ENCODE measurements at places on chromosomes 16 and 17. TPM values are rescaled to one million over a fixed set of nuclear protein-coding genes. Genes with fewer than 3 reads are reported as not detected.
A peak's percentile ranks its signal among the peaks of the same experiment; 100 is the strongest.

GRCh38 chr16:82995924-82996441 is 369.2 kb downstream of the CDH13 start:
- no peak overlapping the region for H3K27ac ChIP-seq
- no peaks in the 10 kb centered on the region for H3K27me3 ChIP-seq
- no peak for DNase-seq
- no peaks in the 10 kb centered on the region for H3K36me3 ChIP-seq

DNA sequence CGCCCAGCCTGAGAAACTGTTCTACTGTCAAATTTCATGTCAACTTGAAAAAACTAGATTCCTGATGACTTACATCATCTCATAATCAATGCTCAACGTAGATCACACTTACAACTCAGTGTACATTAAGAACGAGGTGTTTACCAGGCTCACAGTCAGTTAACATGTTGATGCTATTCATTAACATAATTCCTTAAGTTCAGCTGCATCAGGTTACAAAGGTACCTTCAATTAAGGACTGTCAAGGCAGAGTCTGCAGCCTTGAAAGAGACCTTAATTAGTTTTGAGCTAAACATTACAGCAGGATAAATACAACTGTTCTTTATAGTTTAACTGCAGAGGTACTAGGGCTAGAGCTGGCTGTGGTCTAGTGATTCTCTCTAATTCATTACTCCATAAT is 1.9 kb downstream of the GNA13 start:
- H3K4me3 ChIP-seq, result peak overlapping the region; percentile 85
- H3K36me3 ChIP-seq, result peaks cover 45% of the 10 kb centered on the region
- no peak for DNase-seq

DNA sequence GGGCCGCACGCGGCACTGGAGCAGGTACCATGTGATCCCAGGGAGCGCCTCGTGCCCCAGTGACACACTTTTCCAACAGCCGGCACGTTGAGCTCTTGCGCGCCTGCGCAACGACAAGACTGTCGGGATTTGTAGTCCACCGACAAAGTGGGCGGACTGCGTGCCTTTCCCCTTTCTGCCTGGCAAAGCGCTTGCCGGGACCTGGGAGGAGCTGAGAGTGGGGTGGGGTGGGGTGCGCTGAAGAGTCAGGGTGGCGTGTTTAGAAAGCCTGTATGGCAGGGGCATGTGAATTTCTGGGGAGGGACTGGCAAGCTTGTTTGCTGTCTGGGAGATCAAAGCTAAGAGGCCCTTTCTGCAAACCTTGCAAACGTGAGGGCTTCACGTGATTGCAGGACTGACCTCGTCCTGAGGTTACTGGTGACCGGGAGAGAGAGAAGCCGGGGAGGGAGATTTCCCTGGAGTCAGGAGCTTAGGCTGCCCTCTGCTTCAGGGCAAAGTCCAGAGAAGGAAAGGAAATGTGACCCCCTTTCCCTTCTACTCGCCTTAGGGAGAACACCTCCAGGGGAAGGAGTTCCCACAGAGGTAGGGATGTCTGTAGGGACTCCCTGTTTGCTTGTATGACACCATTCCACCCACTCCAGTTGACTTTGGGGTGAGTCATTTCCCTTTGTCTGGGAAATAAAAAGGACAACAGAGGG is 429 bp upstream of the NR1D1 start:
- peaks cover 90% of the 10 kb centered on the region for H3K4me1 ChIP-seq
- DNase-seq, result peak; percentile 100
- H3K27ac ChIP-seq, result peak overlapping the region; percentile 85
- H3K4me3 ChIP-seq, result peak overlapping the region; percentile 80

DNA sequence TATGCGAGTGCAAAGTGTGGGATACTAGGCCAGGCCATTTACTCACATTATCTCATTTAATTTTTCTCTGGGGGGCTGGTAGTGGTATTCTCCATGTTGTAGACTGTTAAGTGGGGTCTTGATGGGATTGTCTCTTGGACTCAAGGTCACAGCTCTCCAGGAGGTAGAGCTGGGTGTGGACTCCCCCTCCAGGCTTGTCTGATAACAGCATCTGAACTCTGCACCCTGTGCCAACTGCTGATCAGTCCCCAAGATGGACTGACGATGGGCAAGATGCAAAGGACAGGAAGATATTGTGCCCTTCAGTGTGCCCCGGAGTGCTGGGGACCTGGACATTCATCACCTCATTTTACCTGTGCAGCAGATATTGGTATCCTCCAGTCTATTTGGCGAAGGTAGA is 147.8 kb downstream of the MSI2 start:
- no peak overlapping the region for H3K27ac ChIP-seq
- peaks cover 35% of the 10 kb centered on the region for H3K4me1 ChIP-seq
- no peak for DNase-seq
- no peaks in the 10 kb centered on the region for H3K36me3 ChIP-seq
- H3K27me3 ChIP-seq, result no peaks in the 10 kb centered on the region

DNA sequence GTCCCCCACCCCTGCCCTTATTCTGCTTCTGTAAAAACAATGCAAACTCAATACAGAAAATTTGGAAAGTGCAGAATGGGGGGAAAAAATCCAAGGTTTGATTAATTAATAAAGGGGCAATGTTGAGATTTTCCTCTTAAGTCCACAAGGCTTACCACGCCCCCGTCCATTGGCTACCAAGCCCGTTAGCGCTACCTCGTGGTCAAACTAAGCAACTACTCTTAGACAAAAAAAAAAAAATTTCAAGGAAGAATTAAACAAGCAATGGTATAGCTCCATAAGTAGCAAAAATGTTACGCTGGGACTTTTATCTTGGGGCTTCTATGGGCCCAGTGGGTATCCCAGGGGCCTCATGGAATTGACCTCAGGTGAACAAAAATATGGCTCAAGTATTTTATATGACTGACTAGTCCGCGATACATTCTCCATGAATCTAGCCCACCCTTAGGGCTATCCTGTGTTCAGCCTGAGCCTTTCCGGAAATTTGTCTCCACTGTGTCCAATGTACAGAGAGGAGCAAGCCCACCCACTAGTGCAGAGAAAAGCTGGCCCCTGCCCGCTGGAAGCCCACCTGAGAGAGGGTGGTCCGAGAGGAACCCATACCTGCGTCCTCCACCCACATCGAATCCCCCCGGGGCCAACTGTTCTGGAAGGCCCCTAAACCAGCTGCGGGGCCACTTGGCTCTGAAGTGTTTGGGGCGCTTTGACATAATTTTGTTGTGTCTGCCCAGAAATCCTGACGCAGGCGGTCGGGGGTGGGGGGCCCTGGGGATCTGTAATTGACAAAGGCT is 19.1 kb upstream of the TEX2 start:
- no peak overlapping the region for H3K27ac ChIP-seq
- H3K27me3 ChIP-seq, result no peaks in the 10 kb centered on the region
- H3K4me1 ChIP-seq, result no peaks in the 10 kb centered on the region
- H3K36me3 ChIP-seq, result no peaks in the 10 kb centered on the region
- peak; percentile 51 for DNase-seq

DNA sequence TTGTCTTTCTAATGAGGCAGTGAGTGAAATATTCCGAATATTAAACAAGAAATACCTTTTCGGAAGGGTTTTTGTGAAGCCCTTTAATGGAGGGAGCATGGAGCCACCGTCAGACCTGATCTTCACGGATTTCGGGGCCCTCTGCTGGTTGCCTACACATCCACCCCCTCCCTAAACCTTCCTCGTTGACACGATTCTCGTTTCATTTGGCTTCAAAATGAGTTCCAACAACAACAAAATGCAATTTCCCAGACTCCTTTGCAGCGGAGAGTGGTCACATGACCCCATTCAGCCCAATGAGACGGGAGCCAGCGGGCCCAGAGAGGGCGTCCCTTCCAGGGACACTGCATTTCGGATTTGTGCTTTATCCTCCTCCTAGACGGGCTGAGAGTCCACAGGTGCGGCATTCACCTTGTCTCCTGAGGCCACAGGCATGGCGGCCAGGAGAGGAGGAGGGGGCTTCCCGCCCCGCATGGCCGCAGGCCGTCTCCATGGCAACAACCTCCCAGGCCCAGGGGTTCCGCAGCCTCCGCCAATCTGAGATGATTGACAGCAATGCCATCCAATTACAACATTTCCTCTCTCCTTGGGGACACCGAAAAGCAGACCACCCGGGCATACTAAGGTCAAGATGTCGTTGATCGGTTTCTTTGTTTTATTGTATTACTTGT is 259.8 kb downstream of the C16orf95 start:
- H3K27me3 ChIP-seq, result peaks cover 84% of the 10 kb centered on the region
- H3K27ac ChIP-seq, result no peak overlapping the region
- no peak for DNase-seq
- H3K36me3 ChIP-seq, result no peaks in the 10 kb centered on the region

DNA sequence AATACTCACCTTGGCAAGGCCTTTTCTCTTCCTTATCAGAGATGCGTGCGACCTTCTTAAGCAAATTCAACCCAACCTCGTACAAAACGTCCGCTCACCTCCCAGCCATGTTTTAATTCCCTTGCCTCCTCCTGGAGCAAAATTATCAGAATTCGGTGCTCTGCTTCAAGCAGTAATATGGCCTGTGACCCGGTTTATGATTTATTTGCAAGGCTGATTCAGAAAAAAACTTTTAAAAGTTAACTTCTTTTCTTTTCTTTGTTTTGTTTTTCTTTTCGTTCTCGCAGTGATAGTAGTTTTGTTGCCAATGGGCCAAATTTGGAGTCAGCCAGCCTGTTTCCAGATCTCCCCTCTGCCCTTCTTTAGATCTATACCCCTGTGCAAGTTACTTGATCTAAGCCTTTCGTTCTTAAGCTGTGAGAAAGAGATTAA is at the start of gene PHLPP2:
PHLPP2 (minus strand) TSS at position 382 of the 432 bp plus-strand sequence. CDS start 9,906 bp downstream, outside the sequence.
- no peak for DNase-seq
- H3K4me3 ChIP-seq, result peak within 1 kb of the TSS; percentile 91
- H3K36me3 ChIP-seq, result peaks cover 28% of the 10 kb centered on the region
- no peaks in the 10 kb centered on the region for H3K4me1 ChIP-seq
- peak within 1 kb of the TSS; percentile 40 for H3K27ac ChIP-seq

- peaks cover 10% of the 10 kb centered on the region for H3K4me1 ChIP-seq
- DNase-seq, result no peak
- no peak overlapping the region for H3K27ac ChIP-seq
These were observed 6.4 kb downstream of the NGFR start for GRCh38 chr17:49501496-49501895.

The SCNN1B gene
- not detected for total RNA-seq

The KRTAP2-1 gene
- not detected for total RNA-seq

The CASKIN1 gene
- 1.4 TPM for total RNA-seq
